Stimulated activated CD8-positive, alpha-beta memory T cell treated with anti-CD3 and anti-CD28 coated beads, Interleukin-7, amount 100 ng/mL, for 1 hour (primary cell): ENCODE measurements at places on chromosomes 16 and 17.

GRCh38 chr16:19431636-19432340 lies 14.1 kb downstream of the TMC5 start:
- no peak for DNase-seq

DNA sequence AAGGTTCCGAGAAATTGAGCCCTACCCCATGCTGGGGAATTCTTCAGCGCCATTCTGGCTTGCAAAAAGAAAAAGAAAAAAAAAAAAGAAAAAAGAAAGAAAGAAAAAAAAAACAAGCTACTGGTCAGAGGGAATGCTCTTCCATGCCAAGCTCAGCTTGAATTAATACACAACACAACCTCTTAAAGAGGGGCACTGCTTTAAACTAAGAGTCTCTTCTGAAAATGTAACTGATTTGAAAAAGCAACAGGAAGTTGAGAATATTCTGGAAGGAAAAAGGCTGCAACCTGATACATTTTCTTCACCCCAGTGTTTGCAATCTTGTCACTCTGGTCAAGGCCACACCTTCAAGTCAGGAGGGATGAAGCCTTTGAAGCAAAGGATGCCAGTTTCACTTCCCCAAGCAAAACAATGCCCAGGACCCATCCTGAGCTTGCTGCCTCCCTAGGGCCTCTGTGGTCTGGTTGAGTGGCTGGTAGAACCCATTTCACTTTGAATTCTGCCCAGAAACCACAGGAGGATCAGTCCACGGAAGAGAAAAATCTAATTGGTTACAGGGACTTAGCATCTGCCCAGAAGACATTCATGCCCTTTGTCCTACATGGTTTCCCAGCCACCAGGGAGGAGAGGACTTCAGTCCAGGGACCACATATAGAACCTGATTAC lies 389.7 kb downstream of the SOX9 start:
- no peak for DNase-seq

DNA sequence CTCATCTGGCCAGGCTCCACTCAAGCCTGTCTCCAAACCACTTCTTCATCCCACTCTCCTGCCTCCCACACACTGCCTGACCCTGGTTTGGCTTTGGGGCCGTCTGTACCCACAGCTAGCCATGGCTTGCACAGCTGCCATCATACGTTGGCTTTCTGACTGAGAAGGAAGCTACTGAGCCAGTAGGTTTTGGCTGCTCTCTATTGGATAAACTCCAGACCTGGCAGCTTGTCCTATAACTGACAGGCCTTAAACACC lies 3.9 kb downstream of the MIF4GD start:
- no peak for DNase-seq

GRCh38 chr17:28112606-28113005 lies 70.1 kb downstream of the NLK start:
- DNase-seq = no peak

GRCh38 chr17:31568121-31568520 lies 176.6 kb downstream of the RAB11FIP4 start:
- no peak for DNase-seq

- no peak for DNase-seq
Measured at GRCh38 chr16:55508271-55508921, 476 bp upstream of the LPCAT2 start.

DNA sequence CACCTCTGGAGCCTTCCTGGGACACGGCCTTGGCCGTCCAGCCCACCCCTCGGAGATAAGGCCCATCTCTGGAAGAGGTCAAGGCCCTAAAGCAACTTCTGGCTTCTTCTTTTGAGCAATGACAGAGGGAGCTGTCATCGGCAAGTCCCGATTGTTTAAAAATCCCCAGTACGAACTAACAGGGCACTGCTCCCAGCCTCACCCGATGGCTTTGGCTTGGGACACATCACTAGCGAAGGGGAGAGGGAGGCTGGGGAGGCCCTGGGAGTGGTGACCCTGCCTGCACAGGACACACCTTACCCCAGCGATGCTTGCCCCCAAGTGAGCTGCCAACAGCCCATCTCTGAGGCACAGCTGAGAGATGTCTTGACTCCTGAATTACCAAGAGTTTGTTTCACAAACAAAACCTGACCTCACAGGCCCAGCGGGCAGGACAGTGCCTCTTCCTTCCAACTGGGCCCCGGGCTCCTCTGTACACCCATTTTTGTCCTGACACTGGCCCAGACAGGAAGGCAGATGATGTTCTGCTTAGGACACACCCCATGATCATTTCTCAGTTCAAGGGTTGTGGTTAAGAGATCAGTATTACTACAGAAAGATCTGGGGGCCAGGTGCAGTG lies 4.8 kb downstream of the SYNGR2 start:
- DNase-seq = no peak

- DNase-seq = no peak
Measured at GRCh38 chr17:44067545-44067940, 1.1 kb upstream of the LSM12 start.

- DNase-seq = no peak
Measured at GRCh38 chr17:3968886-3969524, 4.8 kb upstream of the ATP2A3 start.

DNA sequence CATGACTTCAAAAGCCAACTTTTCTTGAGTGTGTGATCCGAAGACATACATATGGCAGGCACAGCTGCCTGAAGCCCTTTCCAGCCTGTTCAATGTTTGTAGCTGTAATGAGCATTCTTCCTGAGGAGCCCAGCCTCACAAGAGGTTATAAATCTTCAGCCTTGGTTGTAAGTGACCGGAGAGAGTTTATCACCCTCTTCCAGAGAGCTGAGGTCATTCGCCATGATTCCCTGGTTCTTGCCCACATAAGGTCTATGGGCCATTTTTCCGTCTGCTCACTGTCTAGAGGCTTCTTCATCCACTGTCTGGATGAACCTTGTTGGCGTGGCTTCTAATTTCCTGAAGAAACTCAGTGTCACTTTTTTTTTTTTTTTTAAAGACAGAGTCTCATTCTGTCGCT lies 9.7 kb upstream of the CSF3 start:
- no peak for DNase-seq

GRCh38 chr17:38870259-38871165 lies 654 bp downstream of the LASP1 start:
- DNase-seq = peak; percentile 49

DNA sequence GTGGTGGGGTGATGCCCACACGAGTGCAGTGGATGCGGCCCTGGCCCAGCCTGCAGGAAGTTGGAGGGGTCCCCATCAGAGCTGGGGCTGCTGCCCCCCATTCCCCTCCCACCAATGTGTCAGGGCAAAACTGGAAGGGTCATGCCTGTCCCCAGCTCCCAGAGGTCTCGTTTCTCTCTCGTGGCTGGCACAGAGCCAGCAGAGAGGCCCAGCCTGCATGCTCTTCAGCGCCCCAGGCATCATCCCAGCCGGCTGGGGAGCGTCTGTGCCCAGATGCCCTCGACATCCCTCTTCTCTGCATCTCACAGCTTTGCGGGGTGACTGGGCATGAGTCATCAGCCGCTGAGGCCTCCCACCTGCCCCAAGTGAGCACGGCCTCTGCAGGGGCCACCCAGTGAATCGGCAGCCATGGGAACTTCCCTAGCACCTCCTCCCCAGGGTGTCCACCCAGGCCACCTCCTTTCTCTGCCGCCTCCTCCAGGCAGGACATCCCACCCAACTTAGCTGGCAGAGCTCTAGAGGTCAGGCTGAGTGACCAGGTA lies 9.8 kb upstream of the CSNK1D start:
- DNase-seq = no peak

DNA sequence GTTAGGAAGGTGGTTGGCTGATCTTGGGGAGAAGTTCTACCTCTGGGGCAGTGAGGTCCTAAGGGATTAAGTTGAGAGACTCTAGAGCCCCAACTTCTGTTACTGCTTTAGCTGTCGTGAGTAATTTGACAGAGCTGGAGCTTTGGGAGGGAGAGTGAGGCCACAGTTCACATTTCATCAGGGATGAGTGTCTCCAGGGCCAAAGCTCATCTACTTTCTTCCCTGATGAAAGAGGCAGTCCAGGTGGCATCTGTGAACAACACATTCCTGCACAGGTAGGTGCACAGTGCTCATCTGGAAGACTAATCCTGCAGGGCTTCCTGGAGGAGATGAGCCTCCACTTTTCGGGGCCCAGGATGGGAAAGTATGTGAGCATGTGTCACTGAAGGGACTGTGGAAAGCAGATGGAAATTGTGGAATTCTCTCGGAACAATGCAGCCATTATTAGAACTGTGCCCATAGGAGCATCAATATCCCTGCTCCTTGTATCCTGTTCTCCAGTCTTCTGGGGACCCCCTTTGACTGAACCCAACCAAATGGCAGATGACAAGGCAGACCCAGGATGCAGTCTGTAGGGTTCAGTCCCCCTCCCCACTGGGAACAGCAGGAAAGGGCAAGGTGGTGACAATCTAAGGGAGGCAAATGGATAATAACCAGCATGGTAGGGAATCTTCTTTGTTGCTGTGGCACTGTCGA lies 9.0 kb downstream of the DYNLL2 start:
- DNase-seq = no peak

GRCh38 chr17:79797492-79798298 lies 818 bp upstream of the CBX8 start:
- no peak for DNase-seq

DNA sequence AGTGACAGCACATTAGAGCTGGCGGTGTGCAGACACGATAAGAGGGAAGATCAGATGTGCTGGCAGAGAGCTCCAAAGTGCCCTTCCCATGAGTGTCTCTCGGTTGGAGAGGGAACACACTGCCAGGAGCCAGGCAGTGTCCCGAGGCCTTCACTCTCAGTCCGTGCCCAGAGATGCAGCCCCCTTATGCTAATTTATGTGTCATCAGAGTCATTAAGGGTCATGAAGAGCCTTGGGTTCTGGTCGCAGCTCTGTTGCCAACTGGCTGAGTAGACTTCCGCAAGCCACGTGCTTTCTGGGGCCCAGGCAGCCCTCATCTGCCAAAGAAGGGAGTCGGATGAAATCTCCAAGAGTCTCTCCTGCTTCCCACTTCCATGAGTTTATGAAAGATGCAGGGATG lies 232.5 kb downstream of the MSI2 start:
- no peak for DNase-seq

DNA sequence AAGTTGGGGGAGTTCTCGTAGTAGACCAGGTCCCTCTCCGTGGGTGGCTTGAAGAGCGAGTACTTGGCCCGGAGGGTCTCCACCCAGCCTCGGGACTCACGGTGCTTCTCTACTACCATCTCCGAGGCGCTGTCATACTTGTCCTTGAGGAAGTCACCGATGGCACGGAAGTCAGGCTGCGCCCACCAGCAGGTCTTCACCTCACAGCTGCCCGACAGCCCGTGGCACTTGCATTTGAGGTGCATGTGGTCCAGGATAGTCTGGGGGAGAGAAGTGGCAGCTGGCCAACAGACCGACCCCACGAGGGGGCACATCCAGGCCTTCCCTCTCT lies 50.0 kb downstream of the WNT3 start:
- no peak for DNase-seq

- DNase-seq = no peak
Measured at GRCh38 chr16:12163970-12164369, 187.4 kb downstream of the SNX29 start.

- no peak for DNase-seq
Measured at GRCh38 chr16:75024594-75024993, 25.8 kb downstream of the ZNRF1 start.
